ENCODE measurements at places on chromosomes 6 and 20. TPM values are rescaled to one million over a fixed set of nuclear protein-coding genes. Genes with fewer than 3 reads are reported as not detected.

GRCh38 chr6:49826743-49827406 is 39.5 kb downstream of the CRISP1 start:
- DNase-seq: no peak

EBF4 gene
- polyA plus RNA-seq: 35.2 TPM

DNA sequence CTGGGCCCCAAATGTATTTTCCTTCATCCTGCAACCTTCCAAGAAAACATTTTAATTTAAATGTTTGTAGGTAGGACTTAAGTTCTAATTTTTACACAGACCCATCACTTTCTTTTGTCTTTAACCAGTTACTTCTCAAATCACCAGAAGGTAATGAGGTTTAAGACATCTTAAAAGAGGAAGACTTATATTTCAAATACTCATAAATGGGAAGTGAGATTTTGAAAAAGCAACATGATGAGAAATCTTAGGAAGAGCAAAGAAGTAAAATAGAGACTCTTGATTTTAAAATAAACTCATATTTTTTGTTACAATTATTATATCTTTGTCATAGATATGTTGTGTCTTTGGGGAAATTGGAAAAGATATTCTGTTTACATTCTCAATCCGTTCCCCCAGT is 82.3 kb downstream of the SYNE1 start:
- no peak for DNase-seq

NKAPL gene
- 2.6 TPM for polyA plus RNA-seq

DNA sequence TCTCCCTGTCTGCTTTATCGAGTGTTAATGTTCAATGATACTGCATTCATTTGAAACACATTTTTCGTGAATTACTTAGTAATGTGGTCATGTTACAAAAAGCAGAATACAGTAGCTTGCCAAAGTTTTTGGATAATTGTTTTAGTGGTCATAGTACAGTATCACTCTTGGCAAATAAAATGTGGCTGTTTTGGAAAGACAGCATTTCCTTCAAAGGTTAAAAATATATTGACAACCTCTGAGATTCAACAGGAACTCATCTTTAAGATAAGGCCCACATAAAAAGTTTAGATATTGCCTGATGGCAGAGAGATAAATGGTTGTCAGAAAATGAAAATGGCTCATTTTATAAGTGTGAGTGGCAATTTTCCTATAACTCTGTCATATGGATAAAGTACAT is 297.7 kb upstream of the MAN1A1 start:
- no peak for DNase-seq
